ENCODE measurements at places on chromosomes 11 and 22. TPM values are rescaled to one million over a fixed set of nuclear protein-coding genes. Genes with fewer than 3 reads are reported as not detected.

DNA sequence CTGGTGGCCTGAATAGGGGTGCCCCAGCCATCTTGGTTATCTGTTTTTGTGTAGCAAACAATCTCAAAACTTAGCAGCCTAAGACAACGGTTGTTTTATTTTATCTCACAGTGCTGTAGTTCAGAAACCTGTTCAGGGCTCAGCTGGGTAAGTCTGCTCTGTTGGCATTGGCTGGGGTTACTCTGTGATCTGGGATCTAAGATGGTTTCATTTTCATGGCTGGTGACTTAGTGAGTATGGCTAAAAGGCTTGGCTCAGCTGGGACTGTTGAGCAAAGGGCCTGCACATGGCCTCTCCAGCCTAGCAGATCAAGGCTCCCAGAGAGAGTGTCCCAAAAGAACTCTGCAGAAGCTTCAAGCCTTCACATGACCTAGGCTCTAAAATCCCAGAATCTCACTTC, 60.8 kb upstream of the POU2AF1 start:
- no peak for DNase-seq

DNA sequence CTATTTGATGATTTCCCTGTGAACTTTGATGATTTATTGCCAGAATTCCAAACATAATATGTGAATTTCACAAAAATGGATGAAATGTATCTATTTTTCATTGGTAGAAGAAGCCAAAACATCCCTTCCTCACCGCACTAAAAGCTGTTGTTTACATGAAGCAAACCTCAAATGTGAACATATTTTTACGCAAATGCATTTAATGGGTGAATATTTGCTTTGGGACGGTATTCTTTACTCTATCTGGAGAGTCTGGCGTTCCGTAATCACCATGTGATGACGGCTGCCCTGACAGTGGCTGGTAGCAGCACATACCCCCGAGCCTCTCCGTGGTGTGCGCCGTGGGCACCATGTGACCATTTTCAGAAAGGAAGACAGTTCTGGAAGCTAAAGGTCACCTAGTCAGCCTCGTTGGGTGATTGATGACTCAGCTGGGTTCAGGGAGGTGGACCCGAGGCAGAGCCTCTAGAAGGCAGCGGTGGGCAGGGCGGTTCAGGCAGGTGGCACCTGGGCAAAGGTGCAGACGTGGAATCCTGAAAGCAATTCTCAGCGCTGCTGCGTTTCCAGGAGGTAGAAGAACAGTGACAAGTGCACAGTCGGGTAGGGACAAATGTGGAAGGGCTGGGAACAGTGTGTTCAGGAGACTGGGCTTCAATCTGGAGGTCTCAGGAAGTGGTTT, 45.3 kb downstream of the PPARA start:
- no peak for DNase-seq

- no peak for DNase-seq
These were observed 20.8 kb downstream of the KCNE3 start for GRCh38 chr11:74446532-74446938.

DNA sequence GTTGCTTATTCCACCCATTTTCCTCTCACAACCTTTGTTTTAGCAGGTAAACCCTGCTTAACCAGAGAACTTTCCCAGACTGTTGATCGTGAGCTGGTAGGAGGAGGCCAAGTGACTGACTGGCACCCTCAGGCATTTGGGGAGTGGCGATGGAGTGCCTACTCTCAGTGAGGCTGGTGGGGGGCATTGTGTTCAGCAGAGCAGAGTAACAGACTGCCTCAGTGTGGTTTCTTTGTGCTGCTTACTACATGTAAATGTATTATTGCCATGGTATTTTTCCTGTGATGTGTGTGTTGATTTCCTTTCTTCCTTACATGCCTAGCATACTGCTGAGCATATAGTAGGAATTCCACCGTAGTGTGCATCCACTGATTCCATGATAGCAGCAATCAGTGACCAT, 2.6 kb downstream of the MARK2 start:
- DNase-seq = peak; percentile 68

GRCh38 chr11:30258679-30259078, 27.9 kb downstream of the FSHB start:
- DNase-seq = no peak

The SLC22A25 gene
- not detected for polyA plus RNA-seq

Data from foreskin keratinocyte (primary cell).